ENCODE measurements at places on chromosomes 7 and 10.
A peak's percentile ranks its signal among the peaks of the same experiment; 100 is the strongest.

- no peak for DNase-seq
These were observed 853.8 kb downstream of the GRM8 start for GRCh38 chr7:126398851-126399529.

GRCh38 chr10:110714356-110714755, 70.2 kb downstream of the RBM20 start:
- no peak for DNase-seq

DNA sequence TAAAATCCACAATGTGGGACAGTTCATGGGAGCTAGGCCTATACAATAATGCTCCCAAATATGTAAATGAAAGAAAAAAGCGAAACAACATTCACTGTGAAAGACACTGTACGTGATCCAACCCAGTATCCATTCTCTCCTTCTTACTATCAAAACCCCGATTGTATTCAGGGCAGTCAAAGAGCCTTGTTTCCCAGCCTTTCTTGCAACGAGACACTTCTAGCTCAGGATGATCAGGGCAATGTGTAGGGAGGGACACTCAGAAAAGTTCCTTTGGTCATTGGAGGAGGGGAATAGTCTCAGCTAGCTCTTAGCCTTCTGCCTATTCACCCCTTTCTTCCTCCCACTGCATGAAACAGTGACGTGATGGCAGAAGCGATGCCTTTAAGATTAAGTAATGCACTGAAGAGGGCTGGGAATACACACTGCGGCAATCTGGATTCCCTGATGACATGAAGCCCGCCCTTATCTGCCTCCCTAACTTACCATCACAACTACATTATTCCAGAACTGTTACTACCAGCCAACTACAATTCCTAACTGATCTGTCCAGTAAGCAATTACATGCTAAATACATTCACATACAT, 27.3 kb downstream of the UBE2H start:
- DNase-seq, result no peak

DNA sequence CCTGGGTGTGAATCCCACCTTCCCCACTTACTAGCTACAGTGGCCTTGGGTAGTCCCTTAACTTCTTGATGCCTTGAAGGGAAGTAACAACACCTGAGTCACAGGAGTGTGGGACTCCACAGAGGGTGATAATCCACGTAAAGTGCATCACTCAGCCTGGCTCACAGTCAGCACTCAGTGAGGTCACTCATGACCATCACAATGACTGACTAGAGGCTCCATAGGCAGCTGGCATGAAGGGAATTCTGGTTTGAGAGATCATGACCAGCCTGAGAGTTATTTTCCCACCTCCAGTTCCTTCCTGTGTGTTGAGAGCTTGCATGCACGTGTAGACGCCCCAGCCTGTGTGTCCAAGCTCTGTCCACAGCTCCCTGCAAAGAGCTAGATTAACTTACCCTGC, 34.8 kb downstream of the NEUROG3 start:
- no peak for DNase-seq

DNA sequence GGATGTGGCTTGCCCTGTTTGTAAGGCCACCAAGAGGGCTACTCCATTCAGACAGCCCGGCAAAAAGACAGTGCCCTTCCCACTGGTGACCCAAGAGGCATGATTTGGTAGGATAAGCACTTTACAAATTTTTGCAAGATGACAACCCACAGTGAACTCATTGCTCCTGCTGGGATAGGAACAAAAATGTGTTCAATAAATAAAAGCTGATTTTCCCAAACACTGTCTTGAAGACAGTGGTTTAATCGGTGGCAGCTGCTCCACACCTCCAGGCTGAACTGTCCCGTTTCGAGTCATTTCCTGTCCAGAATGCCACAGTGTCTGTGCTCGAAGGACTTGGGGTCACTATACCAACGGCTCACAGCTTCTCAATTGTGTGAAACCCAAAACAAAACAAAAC, 45.1 kb upstream of the NPTX2 start:
- DNase-seq, result no peak

DNA sequence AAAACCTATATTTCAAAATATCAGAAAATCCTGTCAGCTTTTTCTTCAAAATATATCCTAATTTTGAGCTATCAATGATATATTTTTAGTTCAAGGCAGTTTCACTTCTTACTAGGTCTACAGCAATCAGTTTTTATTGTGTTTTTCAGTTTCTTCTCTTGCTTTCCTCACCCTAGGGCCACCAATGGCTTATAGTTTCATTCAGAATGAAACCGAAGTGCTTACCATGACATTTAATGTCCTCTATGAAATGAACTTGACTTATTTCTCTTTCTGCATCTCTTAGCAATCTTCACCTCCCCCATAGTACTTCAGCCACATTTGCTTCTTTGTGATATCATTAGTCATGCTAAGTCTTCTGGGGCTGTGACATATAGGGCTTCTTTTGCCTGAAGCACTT, 100.3 kb downstream of the ARL5B start:
- no peak for DNase-seq

DNA sequence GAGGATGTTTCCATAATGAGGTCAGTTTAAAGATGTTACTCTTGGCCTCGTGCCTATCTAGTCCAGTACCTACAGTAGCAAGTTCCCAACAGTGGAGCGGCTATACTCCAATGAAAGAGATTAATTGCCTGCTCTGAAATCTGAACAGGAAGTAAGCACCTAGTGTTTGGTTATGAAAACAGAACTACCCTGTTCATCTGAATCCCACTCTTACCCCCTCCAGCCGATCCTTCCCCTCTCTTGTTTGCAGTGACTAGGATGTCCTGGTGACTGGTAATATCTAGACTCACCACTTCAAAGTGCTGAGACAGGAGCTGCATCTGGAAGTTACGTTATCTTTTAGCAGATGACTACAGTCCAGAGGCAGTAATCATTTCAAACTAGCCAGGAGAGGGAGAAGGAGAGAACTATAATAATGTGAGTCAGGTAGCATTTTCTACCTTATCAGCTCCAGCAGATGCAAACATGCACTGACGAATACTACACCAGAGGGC, 666.7 kb upstream of the NRP1 start:
- DNase-seq, result peak; percentile 52

- no peak for DNase-seq
These were observed 2.5 kb downstream of the PDLIM1 start for GRCh38 chr10:95288303-95288702.

- no peak for DNase-seq
These were observed 201.7 kb upstream of the PRSS58 start for GRCh38 chr7:142459551-142459963.

DNA sequence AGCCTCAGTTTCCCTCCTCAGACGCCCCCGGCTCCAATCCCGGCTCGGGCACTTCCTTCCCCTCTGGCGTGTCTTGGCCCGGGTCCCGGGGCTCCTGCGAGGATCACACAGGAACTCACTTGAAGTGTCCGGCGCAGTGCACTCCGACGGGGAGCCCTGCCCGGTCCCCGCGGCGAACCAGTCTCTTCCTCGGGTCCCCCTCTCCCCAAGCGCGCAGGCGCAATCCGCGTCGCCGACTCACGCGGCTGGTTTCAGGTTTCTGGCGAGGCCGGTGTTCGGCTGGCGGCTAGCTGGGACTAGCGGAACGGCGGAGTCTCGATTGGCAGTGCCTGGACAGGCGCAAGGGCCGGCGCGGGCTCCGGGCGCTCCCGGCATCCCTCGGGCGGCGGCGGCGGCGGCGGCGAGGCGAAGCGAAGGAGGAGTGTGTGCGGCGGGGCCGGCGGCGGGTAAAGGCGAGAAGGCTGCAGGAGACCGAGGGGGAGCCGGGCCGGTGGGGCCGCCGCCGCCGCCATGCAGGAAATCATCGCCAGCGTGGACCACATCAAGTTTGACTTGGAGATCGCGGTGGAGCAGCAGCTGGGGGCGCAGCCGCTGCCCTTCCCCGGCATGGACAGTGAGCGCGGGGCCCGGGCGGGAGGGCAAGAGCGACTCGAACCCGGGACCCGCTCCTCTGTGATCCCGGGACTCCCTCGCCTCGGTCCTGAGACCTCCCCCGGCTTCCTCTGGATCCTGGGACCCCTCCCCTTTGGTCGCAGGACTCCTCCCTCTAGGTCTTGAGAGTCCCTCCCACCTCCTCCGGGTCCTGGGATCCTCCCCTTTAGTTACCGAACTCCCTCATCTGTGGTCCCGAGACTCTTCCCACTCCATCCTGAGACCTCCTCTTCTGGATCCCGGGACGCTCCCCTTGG, at the start of the genes CPSF4 and PTCD1:
CPSF4 (plus strand) TSS at position 371 of the 908 bp plus-strand sequence; CDS start at position 511, 140 bp downstream.
PTCD1 (minus strand) TSS at position 226 of the 908 bp plus-strand sequence. CDS start 3,556 bp downstream, outside the sequence.
- peak; percentile 97 for DNase-seq

DNA sequence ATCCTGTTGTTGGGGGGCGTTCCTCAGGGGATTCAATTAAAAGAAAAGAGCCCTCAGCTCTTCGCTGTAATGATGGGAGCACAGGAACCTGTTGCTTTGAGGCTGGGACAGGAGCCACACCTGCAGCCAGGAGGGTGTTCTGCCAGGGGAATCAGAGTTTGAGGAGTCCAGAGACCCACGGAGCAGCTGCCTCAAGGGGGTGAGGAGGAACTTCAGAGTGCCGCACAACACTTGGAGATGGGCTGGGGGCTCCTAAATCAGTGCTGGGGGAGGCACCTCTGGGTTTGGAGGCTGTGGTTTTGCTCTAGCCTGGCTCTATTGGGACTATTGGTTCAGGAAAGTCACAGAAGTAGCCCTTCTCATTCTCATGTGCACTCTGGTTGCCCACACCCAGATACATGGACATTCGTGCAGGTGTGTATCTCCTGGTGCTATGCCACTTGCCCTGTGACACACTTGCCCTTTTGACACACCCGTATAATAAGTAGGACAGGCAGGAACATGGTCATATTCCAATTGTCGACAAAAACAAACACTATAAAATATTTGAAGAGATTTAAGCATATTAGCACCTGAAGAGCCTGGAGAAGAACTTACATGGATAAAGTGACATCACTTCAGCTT, 98.1 kb downstream of the PTPN20 start:
- DNase-seq, result no peak

DNA sequence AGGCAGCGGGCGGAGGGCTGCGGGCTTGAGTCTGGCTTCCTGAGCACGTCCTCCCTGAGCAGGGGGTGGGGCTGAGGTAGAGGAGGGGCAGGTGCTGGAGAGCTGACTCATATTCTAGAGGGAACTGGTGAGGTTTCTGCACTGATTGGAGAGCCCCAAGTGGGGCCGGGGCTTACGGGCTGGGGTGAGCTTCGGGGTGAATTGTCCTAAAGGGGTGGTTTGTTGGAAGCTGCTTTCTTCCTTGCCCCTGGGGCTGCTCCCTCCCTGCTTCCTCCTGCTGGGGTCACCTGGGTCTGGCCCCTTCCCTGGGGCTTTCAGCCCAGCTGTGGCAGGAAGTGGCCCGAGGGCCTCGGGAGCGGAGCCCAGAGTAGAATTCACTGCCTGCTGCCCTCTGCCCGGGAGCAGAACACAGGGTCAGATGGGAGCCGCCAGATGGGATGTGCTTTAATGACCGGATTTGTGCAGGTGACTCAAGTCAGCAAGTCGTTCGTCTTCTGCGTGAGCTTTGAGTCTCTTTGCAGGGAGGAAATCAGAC, 48.6 kb downstream of the FAM20C start:
- no peak for DNase-seq

DNA sequence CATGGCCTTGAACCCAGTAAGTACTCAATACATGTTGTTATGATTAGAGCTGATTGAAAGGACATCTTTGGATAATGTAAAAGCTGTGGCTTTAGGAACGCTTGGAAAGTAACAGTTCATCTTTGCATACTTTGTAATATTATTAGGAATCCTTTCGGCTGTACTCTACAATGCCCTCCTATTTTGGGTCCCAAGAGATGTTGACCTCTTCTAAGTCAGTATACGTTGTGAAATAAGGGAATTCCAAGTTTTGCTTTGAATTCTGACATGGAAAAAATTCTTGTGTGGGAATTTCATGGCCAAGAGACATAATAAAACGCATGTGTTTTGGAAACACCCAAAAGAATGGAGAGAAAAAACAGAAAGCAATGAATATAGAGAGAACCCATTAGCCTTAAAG, 7.7 kb downstream of the AGR3 start:
- DNase-seq, result no peak

DNA sequence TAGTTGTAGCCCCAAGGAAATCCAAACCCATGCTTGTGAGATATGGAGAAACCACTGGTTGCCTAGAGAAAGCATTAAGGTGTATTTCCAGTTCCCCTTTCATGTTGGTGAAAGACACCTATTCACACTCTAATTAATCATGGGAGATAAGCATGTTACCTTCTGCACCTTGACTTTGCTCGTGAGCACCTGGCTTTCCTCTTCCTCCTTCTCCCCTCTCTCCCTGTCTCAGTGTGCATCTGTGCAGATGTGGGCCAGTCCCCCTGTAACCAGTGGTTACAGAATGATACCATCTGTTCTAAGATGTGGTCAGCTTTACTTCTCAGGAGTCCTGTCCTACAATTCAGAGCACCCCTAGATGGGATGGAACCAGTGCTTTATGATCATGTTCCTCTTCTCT, 160.6 kb downstream of the LCOR start:
- no peak for DNase-seq

DNA sequence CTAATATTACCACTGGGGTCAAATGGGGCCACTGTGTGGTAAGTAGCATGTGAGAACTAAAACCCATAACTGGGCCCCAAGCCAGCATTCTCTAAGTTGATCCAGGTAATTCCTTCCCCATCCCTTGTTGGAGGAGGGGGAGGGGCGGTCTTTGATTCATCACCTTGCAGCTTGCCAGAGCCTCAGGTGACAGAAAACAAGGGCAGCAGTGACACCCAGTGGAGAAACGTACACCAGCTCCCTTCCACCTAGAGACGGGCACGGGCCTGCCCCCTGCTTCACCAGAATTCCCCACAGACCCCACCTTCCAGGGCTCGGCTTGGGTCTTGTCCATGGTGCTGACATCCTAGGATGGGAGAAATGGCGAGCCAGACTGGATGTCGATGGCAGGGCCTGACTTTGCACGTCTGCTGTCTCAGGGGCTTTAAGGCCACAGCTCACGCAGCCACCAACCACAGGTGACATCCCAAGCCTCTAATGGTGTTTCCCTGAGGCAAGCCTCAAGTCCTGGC, 102.0 kb downstream of the STRA8 start:
- peak; percentile 87 for DNase-seq

DNA sequence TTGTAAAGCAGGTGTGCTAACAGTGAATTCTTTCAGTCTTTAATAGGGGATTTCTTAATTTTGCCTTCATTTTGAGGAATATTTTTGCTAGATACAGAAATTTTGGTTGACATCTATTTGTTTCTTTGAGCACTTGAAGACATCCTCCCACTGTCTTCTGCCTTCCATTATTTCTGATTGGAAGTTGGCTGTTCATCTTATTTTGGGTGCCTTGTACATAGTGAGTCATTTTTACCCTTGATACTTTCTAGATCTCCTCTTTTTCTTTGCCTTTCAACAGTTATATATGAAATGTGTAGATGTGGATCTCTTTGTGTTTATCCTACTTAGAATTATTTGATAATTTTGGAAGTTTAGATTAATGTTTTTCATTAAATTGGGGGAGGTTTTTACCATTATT, 631.0 kb downstream of the AUTS2 start:
- no peak for DNase-seq

DNA sequence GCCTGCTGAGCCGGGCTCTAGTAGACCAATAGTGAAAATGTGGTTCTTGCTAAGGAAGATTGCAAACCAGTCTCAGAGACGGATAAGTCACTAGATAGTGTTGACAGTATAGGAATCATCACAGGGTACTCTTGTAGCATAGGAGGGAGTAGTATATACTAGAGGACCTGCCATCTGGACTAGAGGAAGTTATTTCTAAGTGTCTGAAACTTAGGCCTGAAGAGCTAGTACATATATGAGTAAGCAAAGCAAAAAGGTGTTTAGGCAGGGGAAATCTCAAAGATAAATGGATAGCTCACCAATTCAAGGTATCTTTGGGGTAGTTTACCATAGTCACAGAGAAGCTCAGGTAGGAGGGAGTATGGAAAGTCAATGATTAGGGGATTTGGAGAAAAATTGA, 428.1 kb downstream of the CNTNAP2 start:
- no peak for DNase-seq
